Bronchial epithelial cell (primary cell): ENCODE measurements at places on chromosomes 5 and 9. TPM values are rescaled to one million over a fixed set of nuclear protein-coding genes. Genes with fewer than 3 reads are reported as not detected.

DNA sequence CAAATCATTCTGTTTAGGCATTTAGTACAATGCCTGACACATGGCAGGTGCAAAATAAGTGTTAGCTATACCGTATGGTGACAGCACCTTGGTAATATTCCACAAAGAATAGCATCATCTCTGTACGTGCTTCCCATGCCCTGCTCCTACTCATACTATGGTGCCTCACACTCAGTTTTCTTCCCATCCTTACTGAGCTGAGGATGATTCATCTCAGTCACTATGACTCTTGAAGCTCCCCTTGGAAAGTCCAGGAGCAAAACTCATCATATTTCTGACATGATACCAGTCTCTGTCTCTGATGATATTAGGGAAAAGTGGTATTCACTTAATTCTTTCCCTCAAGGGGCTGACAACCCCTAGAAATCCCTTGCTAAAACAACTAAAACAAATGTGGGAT, 423.3 kb downstream of the EFNA5 start:
- DNase-seq: peak; percentile 61

GRCh38 chr5:117235786-117236185, 661.2 kb upstream of the SEMA6A start:
- no peak for DNase-seq

- DNase-seq: no peak
These were observed at the start of gene TERT for GRCh38 chr5:1294835-1295649. TSS of gene TERT (minus strand) at chr5:1295068. CDS start at chr5:1294989, 79 bp downstream.

DNA sequence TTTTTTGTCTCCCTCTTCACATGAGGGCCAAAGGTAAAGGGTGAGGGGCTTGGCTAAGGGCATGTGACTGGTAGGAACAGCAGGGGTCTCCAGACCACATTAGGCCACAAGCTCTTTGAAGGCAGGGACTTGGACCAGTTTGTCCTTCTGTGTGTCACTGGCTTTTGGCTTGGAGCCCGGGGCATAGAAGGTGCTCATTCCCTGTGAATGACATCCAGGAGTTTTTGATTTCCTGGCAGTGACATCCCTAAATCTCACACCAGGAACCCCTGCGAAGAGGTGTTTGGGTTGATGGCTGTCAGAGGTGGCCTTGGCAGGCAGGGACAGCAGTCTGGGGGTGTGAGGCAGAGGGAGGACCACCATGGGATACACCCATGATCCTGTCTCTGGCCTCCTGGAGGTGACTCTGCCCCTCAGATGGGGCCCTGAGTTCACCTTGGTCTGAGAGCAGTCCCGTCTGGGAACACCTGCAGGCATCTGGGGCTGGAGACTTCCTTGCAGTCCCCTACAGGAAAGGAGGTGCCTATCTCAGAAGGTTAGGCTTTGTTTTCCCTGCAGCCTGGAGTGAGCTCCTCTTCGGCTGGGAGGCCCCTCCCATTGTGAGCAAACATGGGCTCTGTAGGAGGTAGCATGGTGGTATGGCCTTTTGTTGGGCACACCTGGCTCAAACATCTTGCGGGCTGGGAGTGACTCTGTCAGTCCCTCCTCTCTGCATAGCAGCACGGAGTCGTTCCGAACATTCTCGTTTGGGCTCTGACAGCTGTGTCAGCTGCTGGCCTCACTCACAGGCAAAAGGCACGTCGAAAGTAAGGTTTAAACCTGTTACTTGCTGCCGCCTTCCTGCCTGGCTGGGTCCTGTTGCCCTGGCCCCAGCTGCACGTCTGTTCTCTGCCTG, 38.6 kb upstream of the PITX1 start:
- DNase-seq: peak; percentile 63

- DNase-seq: peak; percentile 27
These were observed 122.5 kb downstream of the RFK start for GRCh38 chr9:76271755-76272154.

DNA sequence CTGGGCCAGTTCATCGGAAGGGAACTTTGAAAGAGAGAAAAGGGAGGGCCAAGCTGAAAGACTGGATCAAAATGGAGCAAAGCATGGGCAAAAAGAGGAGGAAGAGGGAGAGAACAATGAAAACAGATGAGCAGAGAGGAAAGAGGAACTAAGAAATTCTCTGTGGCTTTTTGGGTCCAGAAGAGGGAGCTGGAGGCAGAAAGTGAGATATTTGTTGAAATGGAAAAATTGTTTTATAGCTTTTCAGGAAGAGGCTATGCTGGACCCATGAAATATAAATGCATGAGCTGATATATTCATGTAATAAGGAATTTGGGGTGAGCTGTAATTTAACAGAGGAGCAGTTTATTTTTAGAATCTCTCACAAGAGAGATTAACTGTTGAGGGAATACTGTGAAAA, 457.3 kb downstream of the DMAC1 start:
- DNase-seq: no peak

GRCh38 chr9:85178474-85178873, 508.9 kb downstream of the NTRK2 start:
- DNase-seq: peak; percentile 66

DNA sequence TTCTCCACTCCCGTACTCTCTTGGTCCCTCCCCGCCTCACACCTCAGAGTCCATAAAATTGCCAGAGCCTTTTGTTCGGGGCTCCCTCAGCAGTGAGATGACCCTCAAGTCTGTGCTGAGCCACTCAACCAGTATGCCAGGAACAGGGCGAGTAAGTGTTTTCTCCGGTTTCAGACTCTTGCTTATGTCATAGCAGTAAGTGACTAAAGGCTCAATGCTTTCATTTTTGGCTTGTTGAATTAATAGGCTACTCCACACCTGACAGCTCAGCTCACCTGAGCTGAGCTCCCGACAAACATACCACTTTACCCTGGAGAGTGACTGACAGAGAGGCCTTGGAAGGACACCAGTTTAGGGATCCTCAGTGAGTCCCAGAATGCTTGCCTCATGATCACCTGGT, 30.5 kb downstream of the PCSK1 start:
- DNase-seq: peak; percentile 28

DNA sequence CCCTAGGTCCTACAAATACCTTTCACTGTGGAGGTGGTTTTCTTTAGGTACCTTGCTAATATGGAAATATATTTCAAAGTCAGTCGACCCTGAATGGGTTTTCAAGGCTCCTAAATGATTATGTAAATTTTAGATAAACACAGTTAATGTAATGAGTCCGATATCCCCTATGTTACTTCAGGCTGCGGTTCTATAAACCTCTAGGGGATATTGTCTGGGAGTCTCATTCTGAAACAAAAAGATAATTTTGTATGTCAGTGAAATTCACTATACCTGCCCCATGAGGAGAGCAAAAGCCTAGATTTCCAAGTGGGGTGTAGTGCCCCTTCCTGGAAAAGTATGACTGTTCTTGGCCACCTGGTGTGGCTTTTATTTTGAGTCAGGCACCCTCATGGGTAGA, 377.3 kb downstream of the ICE1 start:
- DNase-seq: no peak

- DNase-seq: no peak
These were observed 95.5 kb downstream of the LMX1B start for GRCh38 chr9:126709241-126709640.

GRCh38 chr9:83167126-83167525, 104.2 kb upstream of the RASEF start:
- DNase-seq: peak; percentile 95

GRCh38 chr9:84670138-84671041, 861 bp downstream of the NTRK2 start:
- no peak for DNase-seq

GRCh38 chr9:20271096-20271495, 351.2 kb downstream of the MLLT3 start:
- no peak for DNase-seq

DNA sequence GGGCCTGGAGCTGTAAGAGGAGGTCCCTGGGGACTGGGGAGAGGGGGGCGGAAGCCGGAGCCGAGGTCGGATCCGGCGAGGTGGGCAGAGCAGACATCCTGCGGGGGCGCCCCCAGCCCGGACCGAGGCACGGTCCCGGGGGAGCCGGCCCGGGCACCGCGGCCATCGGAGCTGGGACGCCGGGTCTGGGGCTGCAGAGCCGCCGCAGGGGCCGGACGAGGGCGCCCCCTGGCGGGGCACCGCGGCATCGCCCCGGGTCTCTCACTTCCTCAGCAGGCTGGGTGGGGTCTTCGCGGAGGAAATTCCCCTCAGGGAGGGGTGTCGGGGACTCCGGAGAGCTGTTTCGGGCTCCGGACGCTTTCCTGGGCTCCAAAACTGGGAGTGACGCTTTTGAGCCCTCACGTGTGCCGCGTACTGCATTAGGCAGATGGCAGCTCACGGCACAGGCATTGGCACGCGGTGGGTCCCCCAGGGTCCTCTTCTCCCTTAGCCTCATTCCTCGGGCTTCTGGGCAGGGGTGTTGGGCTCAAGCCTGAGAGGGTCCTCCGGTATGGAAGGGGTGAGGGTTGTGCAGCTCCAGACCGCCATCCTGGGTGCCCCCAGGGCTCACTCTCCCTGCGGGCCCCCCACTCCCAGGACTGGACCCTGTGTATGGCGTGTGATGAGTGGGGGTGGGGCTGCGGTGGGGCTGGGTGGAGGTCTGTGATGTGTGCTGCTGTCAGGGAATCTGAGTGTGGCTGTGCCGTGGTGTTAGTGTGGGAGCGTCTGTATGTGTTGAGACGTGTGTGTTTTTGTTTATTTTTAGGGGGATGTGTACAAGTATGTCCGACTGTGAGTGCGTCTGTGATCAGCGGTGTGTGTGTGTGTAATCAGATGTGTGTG, 29.6 kb downstream of the LHX2 start:
- DNase-seq: no peak

TMC1 gene
- total RNA-seq: 1.0 TPM in 1 of 2 replicates, not detected in the other

ORM2 gene
- total RNA-seq: not detected in 2 replicates

BTF3 gene
- 227 and 244 TPM in 2 replicates for total RNA-seq

GDNF gene
- under 0.01 TPM in 1 of 2 replicates, not detected in the other for total RNA-seq

SYNPO gene
- 1.3 and 2.2 TPM in 2 replicates for total RNA-seq

KLHL3 gene
- 0.53 and 0.90 TPM in 2 replicates for total RNA-seq

SLC45A2 gene
- not detected in 2 replicates for total RNA-seq
